Activated gamma-delta T cell treated with anti-CD3 and anti-CD28 coated beads, Interleukin-2, amount 50 U/mL, for 16 hours (primary cell): ENCODE measurements at places on chromosomes 12 and 14.

- no peak for DNase-seq
Measured at GRCh38 chr14:103072595-103073366, 11.2 kb upstream of the LBHD2 start.

GRCh38 chr12:34335819-34336262 lies 313.5 kb downstream of the ALG10 start:
- DNase-seq: no peak

GRCh38 chr12:46373301-46374296 lies 1.0 kb upstream of the SLC38A2 start:
- DNase-seq: no peak

DNA sequence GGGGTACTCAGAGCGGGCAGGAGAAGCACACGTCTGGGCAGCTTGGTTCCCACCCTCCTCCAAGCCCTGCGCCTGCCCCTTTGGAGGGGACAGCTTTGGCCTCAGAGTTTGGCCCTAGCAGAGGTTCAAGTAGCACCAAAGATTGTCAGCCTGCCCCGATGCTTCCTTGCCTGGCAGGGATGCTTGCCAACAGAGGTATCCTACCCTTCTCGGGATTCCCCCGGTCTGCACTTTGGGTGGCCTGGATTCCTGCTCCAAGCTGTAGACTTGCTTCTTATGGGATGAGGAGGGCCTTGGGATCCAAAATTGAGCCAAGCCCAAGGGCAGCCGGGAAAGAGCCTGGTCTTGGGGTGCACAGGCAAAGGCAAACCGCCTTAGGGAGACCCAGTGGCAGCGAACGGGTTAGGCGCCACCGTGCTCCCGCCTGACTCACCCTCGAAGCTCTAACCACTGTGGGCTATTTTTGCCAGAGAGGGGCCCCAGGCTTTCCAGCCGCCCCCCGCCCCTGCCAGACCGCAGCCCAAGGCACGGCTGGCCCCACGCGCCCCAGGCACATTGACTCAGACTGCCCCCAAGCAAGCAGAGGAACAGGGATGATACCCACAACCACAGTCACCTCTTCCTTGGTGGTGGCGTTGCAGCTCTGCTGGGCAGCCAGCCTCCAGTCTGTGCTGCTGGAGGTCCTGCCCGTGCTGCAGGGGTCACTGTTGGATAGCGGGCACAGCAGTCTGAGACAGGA lies 847 bp upstream of the WNT10B start:
- no peak for DNase-seq

GRCh38 chr12:27424631-27425230 lies 21.8 kb upstream of the SMCO2 start:
- DNase-seq: no peak

- no peak for DNase-seq
Measured at GRCh38 chr12:104463368-104463767, 6.6 kb downstream of the CHST11 start.

DNA sequence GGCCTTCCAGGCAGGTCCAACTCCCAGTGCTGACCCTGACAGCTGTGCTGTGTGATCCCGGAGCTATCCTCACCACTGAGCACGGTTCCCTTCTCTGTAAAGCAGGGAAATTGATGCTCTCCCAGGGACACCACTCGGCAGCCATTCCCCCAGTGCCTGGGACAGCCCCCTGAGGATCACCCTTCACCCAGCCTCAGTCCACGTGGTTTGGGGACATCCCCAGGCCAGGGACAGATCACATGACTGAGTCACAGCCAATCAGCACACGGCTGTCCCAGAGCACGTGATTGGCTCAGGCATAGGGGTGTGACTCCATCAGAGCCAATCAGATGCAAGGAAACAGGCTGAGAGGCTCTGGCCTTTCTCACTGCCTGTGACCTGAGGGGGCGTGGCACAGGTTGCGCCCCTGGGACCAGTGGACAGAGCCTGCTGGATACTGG lies 68.8 kb upstream of the SFSWAP start:
- DNase-seq: no peak

DNA sequence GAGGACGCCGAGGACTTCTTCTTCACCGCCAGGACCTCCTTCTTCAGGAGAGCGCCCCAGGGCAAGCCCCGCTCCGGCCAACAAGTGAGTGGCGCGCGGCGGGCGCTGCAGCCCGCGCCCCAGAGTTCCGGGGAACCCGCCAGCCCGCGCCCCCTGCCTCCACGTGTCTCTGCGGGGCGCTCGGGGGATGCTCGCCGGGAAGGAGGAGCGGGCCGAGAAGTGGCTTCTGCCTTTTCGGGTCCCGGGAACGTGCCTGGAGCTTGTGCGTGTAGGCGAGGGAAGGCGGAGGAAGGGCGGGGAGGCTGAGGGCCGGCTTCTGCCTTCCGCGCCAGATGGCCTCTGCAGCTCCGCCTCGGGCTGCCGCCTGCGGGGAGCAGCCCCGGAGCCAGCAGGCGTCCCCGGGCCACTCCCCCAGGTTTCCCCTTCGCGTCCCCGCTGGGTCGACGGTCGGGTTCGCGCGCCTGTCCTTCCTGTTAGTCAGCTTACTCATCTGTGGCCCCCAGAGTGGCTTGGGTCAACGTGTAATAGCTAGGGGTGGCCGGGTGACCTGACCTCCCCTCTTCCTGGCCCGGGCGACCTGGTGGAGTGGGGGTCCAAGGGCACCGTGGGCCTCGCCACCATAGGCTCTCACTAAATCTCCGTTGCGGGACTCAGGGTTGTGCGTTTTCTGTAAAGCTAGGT lies 505 bp downstream of the RASSF3 start:
- peak; percentile 54 for DNase-seq

DNA sequence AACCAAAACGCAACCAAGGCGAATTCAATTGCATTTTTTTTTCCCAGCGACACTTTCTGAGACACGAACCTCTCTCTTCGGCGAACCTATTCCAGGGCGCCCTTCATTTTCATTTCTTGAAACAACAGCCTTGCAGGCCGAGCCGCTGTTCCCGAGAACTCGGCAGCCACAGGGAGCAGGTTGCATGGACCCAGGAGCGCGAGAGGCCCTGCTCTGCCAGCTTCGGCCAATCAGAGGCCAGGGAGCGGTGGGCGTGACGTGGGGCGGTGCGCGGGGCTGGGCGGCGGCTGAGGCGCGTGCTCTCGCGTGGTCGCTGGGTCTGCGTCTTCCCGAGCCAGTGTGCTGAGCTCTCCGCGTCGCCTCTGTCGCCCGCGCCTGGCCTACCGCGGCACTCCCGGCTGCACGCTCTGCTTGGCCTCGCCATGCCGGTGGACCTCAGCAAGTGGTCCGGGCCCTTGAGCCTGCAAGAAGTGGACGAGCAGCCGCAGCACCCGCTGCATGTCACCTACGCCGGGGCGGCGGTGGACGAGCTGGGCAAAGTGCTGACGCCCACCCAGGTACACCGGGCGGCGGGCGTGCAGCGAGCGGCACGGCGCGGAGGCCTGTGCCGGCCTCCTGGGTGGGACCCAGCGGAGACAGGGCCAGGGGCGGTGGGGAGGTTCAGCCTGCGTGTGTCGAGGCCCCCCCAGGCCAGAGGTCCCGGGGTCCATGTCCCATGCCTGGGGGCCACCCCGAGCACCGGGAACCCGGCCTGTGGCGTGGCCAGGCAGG lies at the start of gene PEBP1:
PEBP1 (plus strand) TSS at position 337 of the 771 bp plus-strand sequence; CDS start at position 423, 86 bp downstream.
- DNase-seq: peak; percentile 84

DNA sequence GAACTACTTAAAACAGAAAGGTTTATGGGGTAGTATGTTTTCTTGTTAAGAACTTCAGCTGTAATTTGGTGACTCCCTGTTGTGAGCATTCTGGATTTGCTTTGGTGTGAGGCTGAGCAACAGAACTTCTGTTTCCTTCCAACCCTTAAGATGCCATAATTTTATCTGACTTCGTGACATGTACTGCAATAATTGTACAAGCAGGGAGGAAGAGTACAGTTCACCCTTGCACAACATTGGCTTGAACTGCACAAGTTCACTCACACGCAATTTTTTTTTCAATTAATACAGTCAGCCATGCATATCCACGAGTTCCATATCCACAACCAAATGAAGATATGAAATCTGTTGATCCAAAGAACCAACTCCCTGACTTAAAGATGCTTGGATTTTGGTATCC lies 42.9 kb upstream of the ANKS1B start:
- DNase-seq: no peak

DNA sequence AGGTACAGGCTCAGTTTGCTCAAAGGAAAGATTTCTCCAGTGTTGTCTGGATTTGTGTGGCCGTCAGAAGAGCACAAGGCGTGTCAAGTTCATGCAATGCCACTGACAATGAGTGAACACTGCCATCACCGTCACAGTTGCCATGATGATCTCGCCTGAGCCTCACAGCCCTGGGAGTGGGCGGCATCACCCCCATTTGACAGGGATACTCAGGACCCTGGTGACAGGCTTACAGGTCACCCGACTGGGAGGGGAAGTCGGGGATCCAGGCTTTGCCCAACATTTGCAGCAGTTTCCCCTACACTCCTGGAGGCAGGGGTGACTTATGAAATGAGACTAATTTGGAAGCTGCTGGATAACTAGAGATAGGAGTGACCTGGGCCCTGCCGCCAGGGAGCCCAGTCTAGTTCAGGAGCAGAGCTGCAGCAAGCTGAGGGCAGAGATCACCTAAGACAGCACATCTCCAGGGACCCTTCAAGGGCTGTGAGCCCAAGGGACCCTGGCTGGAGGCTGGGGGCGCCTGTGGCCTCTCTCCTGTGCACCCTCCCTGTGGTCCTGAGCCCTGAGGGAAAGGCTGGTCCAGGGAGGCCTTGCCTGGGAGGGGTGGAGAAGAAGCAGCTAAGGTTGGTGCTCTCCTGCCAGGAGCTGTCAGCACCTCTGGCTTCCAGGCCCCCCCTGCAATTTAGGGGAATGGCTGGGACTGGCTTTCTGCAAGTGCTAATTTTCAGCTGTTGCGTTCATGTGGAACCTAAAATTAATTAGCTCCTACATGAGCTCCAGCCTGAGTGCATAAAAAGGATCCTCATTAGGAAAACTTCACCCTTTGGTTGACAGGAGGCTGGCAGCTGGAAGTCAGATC lies 32.4 kb upstream of the BEGAIN start:
- no peak for DNase-seq

DNA sequence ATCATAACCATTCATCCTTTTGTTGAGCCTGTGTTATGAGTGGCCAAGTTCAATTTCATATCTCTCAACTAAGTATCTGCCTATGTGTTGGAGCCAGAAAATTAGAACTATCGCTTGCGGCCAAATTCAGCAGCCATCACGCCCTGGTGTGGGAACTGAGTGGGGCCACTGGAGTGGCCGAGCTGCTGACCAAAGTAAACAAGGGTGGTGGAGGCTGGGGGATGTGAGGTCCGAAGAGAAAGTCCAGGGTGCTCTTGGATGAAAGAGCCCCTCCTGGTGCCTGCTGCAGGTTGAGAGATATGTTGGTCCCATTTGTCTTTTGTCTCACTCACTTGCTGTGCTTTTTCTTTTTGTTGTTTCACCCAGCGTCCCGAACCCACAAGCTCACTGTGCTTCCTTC lies 14.9 kb downstream of the ADGRD1 start:
- no peak for DNase-seq

DNA sequence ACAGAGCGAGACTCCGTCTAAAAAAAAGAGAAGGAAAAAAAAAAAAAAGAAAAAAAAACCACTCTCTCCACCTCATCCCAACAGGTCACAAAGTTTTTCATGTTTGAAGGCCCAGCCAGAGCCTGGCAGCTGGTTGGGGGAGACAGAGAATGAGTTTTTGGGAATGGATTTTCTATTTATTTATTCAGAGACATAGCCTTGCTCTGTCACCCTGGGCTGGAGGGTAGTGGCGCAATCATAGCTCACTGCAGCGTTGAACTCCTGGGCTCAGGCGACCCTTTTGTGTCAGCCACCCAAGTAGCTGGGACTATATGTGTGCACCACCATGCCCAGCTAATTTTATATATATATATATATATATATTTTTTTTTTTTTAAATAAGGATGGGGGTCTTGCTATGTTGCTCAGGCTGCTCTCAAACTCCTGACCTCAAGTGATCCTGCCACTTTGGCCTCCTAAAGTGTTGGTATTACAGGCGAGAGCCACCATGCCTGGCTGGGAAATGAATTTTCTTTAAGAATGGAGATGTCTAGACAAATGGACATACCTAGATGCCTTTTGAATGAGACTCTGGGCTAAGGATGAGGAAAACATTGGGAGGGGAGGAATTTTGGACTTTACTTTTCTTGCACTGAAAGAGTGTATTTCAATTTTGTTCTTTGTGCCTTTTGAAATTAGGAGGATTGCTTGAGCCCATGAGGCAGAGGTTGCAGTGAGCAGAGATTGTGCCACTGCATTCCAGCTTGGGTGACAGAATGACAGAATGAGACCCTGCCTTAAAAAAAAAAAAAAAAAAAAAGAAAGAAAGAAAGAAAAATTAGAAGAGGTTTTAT lies 16.9 kb upstream of the PPP1R1A start:
- no peak for DNase-seq

DNA sequence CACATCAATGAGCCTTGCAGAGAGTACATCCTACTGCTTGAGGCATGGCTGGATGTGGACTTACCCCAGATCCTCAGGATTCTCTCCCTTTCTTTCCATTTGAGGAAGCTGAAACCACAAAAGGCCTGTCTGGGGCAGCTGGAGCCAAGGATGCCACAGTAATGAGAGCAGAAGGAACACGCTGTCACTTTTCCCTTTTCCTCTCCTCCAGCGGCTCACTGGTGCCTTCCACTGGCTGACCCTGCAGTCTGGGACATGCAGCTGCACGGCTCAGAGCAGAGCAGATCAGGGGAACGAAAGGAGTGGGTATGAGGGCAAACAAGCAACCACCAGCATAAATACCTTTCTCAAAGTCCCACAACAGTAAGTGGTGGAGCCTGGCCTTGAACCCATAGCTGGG lies 78.2 kb downstream of the GAS2L3 start:
- no peak for DNase-seq

DNA sequence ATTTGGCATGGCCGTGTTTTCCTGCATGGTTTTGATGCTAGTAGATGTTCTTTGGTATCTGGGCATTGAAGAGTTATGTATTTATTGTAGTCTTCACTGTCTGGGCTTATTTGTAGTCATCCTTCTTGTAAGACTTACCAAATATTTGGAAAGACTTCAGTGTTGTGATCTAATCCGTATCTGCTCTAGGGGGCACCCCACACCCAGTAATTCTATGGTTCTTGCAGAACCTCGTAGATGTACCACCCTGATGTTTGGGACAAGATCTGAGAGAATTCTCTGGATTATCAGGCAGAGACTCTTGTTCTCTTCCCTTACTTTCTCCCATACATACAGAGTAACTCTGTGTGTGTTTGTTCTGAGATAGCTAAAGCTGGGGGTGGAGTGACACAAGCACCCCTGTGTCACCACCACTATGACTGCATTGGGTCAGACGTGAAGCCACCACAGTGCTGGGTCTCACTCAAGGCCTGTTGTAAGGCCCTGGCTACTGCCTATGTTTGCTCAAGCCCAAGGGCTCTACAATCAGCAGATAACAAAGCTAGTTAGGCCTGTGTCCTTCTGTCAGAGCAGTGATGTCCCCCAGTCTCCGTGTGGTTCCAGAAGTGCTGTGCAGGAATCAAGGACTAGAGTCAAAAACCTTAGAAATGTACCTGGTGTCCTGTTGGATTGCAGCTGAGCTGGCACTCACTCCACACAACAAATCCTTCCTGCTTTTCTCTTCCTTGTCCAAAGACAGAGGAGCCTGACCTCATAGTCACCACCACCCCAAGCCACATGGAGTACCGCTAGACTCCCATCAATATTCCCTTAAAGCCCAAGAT lies 9.6 kb downstream of the RDH16 start:
- no peak for DNase-seq

DNA sequence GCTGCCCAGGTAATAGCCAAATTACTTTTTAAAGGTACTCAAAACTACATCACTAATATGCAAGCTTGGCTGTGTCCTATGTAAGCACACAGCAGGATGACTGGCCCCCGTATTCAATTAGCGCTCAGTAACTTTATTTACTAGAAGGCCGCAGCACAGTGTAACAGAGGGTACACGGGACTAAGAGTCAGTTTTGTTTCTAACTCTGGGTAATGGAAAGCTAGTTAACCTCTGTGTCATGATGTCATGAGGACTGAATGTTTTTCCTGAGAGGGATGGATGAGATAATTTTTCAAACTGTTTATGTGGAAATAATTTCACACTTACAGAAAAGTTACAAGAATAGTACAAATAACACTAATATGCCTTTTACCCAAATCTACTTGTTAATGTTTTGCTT lies 27.1 kb downstream of the GALNT4 start:
- no peak for DNase-seq
